ENCODE measurements at places on chromosomes 4 and X.
A peak's percentile ranks its signal among the peaks of the same experiment; 100 is the strongest.

DNA sequence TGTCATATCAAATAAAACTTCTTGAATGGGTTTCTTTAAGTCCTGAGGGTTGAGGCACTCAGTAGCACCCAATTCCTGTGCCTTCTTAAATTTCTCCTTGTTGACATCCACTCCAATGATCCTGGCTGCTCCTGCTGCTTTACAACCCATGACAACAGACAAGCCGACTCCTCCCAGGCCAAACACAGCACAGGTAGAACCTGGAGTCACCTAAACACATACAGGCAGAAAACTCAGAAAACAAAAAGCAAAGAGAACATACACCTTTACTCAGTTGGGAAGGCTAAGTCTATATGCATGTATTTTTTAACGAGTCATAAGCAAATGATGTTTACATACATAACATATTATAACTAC lies 10.3 kb downstream of the ADH6 start:
- DNase-seq: no peak

- no peak for DNase-seq
These were observed 85.3 kb upstream of the RBPJ start for GRCh38 chr4:26235500-26235899.

GRCh38 chr4:85368932-85369331 lies 106.0 kb upstream of the ARHGAP24 start:
- DNase-seq: peak; percentile 25

GRCh38 chr4:66574145-66574978 lies 904.1 kb upstream of the EPHA5 start:
- no peak for DNase-seq

Data from spinal cord (tissue), 10 donors.